ENCODE measurements at places on chromosomes 5 and 9.

- no peak for DNase-seq
Observed at GRCh38 chr9:134961331-134962064, 43.8 kb upstream of the FCN1 start.

GRCh38 chr5:178396796-178397720 lies 164.5 kb upstream of the PHYKPL start:
- no peak for DNase-seq

DNA sequence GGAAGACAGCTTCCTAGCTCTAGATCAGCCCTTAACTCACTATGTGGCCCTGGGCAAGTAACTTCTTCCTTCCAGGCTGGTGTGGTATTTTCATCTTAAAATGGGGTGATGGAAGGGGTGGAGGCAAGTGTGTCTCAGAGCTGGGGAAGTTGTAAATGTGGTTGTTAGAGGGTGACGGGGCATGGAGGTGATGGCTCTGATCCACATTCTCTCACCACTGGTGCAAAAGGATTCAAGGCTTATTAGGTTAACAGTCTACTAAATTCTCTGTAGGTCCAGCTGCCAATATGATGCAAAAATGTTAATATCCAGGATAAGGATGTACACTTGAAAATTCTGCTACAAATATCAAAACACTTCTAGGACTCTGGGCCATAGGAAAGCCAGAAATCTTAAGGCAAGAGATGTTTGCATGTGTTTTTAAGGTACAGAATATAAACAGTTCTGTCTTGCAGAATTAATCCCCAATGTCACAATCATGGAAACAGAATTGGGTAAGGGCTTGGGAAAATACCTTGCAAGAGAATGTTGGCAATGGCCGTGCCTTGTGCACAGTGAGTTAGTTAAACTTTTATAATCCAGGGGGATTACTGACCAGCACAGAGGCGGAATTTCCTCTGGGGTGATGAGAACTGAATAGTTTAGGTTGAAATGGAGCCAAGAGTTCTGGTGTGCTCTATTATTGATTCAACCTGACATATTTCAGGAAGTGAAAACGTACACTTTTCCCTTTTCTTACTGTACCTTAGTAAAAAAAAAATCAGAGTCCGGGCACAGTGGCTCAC lies 19.8 kb downstream of the TNFSF15 start:
- DNase-seq: no peak

GRCh38 chr5:169803077-169803981 lies 166.3 kb downstream of the DOCK2 start:
- DNase-seq: no peak

- no peak for DNase-seq
Observed at GRCh38 chr5:56676091-56676768, 139.1 kb upstream of the MAP3K1 start.

DNA sequence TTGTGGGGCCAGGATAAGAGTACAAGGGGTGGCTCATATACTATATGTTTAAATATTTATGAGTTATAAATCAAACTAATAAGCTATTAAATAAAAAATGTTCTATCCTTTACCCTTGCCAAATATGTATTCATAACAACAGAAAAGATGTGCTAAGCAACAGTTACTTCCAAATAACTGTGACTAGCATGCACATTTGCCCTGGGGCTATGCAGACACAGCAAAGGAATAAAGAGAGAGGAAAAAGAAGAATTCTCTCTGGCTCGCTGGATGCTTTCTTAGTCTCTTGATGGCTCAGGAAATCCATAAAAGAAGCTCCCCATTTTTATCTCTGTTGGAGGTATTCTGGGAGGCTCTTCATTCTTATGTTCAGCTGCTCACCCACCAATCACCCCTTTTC lies 182.4 kb upstream of the ATP10B start:
- no peak for DNase-seq

GRCh38 chr9:129582855-129583254 lies 38.0 kb downstream of the C9orf50 start:
- DNase-seq: no peak

DNA sequence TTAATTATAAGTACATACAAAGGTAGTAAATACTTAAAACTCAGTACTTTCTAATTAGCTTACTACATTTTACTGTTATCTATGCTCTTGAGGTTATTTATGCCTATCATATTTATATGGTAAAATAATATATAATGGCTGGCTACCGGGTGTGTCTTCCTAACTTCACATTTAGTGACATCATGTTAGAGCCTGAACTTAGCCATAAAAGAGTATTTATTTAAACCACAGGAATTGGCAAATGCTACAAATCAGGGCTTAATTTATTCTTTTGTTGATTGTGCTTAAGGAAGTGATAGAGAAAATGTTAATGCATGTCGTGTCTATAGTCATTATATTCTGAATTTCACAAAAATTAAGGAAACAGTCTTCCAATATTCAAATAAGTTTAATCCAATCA lies 73.1 kb downstream of the NDUFAF2 start:
- DNase-seq: no peak

- DNase-seq: no peak
Observed at GRCh38 chr9:13651969-13652663, 372.6 kb upstream of the MPDZ start.

DNA sequence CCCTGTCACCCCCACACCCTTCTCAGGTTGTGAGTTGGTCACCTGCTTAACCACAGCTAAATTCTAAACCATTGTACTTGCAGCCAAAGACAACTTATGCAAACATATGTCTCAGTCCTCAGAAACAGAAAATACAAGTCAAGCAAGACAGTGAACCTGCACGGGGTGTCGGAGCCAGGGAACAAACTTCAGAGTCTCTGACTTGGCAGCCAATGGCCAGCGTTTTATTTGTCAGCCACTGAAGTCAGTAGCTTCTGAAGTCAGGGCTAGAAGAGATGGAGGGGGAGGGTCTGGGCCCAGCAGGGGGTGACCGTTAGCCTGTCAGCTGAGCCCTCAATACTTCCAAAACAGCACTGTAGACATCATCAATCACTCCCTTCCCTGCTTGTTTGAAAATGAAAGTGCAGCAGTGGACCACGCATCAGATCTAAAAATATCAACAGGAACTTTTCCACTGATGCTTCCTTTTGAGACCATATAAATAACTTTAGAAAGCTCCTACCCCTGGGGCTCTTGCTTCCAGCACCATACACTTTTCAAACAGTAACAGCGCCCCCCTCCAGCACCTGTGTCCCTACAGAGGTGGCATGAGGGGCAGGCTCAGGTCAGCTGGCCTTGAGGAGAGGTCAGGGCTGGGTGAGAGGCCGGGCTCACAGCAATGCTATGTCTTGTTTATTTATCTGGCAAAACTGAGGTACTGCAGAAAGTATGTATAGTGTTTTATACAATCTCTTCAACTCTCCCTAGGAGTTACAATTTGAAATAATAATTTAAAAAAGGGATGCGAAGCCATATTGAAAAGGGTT lies 142.5 kb downstream of the ACER2 start:
- no peak for DNase-seq

- DNase-seq: no peak
Observed at GRCh38 chr9:127159325-127159801, 36.9 kb upstream of the ANGPTL2 start.

DNA sequence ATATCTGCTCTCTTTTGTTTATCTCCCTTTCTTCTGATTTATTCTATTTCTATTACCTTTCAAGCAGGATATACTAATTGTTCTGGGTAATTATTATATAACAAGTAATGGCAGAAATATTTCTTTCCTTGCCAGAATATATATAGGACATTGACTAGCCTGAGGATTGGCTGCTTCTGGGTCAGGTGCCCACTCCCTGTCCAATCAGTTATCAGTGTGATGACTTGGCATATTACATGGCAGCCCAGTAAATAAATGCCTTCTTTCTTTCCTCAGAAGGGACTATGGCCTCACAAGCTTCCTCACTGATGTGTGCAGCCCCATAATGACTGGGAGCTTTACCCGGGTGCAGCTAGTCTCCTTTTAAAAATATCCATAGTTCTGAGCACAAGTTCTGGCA lies 301.1 kb downstream of the EFNA5 start:
- DNase-seq: no peak

DNA sequence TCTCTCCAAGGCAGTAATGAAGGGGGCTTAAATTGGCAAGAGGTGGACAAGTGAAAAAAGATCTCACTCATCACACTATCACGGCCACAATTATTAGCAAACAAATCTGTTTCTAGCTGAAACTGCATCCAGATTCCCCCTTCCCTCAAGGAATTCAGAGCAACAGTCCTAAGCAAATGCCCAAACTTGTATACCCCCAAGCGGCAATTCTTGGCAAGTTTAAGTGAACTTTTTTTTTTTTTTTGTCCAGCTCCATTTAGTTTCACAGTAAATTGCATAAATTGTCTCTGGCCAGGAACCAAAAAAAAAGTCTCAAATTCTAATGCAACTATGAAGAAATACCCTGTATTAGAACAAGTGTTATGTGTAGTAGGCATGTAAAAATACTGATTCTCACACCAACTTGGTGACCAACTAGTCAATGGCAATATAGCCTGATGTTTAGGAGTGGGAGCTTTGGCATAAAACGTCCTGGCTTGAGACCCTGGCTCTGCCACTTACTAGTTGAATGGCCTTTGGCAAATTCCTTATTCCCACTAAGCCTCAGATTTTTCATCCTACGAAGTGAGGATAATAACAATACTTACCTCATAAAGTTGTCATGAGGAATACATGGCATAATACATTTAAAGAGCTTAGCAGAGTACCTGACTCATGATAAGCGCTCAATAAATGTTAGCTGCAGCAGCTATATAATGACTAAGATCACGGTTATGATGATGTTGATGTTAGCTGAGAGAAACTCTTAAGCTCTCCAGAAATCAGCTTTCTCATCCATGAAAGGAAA lies 193.2 kb downstream of the ADAMTSL1 start:
- no peak for DNase-seq

GRCh38 chr9:69554945-69555344 lies 117.2 kb downstream of the APBA1 start:
- no peak for DNase-seq

GRCh38 chr9:21634951-21635350 lies 152.8 kb upstream of the IFNE start:
- DNase-seq: no peak

GRCh38 chr9:82882748-82883147 lies 180.2 kb downstream of the RASEF start:
- DNase-seq: no peak

Measured in NCI-H2107 (cell line).